NCI-H524 (cell line): ENCODE measurements at places on chromosomes 3 and 15.

GRCh38 chr3:197484204-197484901, 71.4 kb downstream of the BDH1 start:
- no peak for DNase-seq

DNA sequence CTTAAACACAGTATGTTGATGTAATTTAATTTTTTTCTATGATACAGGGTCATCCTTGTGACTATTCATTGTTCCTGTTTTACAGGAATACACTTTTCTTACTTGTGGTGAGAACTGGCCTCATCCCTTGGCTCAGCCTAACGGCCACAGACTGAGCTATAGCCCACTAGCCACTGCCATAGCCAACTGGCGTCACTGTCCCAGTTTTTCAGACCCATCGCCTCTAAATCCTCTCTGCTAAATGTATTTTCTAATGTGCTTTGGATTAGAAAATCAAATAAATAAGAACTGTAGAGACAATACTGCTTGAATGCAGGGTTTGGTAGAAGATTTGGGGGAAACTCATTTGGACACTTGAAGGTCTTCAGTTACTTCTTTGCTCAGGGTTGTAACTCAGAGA, 113.1 kb downstream of the TIGIT start:
- no peak for DNase-seq

DNA sequence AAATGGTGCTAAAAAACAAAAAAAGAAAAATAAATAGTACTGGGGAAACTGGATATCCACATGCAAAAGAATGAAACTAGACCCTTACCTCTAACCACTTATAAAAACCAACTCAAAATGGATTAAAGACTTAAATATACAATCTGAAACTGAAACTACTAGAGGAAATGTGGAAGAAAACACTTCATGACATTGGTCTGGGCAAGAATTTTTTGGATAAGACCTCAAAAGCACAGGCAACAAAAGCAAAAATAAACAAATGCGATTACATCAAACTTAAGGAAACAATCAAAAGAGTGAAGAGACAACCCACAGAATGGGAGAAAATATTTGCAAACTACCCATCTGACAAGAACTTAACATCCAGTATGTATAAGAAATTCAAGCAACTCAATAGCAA, 6.4 kb downstream of the IFT57 start:
- no peak for DNase-seq

GRCh38 chr3:15348246-15348645, 15.9 kb upstream of the SH3BP5 start:
- DNase-seq: no peak

DNA sequence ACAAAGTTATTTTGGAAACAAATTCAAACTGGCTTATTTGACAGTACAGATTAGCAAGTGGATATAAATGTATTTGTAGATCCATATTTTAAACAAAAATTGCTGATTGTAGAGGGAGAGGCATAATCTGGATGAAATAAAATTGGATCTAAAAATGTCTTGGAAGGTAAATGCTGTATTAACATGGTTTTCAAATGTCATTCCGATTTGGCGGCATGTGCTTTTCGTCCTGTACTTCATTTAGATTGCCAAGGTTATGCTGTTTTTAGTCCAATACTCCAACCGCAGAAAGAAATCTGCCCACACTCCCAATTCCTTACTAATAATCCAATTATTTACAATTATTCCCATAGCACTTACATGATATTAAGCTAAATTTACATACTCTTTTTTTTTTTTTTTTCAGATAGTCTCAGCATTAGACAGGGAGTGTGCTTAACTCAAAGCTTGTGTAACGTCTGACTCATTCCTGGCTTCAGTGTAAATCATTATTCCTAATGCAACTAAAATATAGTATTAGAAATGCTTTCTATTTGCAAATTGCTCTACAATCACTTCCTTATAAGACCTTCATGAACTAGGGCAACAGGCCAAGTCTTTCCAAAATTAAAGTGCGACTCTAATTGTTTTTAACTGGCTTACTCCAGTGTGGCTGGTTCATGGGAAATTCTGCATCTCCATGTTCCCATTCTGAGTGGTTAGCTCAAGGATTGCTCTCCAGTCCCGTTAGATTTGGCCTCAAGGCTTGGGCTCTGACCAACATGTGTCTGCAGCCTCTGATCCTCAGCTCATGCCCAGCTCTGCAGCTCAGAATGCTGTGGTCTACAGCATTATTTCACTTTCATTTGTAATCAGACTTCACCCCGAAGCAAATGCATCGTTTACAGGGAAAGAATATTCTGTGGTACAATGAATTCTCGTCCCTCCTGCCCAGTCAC, 103.9 kb downstream of the FBN1 start:
- DNase-seq: no peak

- no peak for DNase-seq
Measured at GRCh38 chr3:171622126-171622525, 161.9 kb upstream of the TNIK start.

DNA sequence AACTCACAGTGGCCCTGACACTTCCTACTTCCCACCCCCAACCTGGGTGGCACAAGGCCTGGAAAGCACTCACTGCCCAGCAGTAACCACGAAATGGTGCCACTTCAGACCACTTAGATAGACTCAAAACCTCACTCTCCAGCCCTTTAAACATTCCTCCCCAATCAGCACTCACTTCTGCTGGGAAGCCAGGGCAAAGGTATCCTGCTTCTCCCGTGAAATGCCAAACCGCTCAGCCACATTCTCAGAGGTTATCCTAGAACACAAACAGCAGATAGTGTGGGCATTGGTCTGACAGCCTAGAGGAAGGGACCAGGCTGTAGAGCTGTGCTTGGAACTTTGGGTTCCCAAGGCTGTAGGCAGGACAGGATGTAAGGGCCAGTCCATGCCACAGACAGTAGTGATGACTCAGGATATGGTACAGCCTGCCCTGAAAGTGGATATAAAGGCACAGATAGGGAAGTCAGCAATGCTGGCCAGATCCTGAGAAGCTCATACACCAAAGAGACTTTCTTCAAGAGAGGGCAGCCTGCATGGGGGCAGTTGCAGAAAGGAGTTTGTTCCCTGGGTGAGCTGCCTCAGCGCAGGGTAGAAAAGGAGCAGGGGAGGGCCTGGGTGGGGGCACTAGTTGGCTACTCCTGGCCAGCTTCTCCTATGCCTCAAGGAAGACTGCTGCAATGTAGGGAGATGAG, 9.2 kb downstream of the ACAA1 start:
- DNase-seq: no peak

- peak; percentile 88 for DNase-seq
Measured at GRCh38 chr3:85604641-85605040, 645.9 kb downstream of the CADM2 start.

DNA sequence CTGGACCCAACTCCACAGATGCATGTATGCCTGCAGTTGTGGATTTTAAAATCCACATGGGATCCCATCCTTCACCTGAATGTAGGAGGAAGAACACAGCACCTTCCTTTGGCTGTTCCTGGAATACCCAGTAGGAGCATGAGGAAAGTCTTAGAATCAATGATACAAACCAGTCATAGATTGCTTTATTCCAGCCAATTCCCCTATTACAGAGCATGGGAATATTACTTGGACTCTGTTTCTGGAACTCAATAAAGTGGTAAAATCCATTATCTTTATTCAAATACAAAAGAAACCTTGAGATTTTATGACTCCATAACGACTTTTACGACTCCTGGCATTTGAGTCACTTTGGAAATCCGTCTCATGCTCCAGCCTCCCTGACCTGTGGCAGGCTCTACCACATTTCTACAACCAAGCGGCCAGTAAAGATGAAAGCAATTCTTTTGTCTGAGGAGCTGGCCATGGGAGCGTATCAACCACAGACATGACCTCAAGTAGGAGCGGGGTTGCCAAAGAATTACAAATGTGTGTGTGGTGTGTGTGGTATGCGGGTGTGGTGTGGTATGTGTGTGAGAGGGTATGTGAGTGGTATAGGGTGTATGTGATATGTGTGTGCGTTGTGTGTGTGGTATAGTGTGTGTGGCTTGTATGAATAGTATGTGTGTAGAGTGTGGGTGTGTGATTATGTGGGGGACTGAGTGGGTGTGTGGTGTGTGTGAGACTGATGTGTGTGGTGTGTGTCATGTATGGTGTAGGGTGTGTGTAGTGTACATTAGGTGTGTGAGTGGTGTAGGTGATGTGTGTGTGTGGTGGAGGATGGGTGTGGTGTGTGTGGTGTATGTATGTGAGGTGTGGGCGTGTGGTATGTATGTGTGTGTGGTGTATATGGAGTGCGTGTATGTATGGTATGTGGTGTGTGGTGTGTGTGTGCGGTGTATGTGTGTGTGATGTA, 40.0 kb downstream of the ARRDC4 start:
- no peak for DNase-seq

DNA sequence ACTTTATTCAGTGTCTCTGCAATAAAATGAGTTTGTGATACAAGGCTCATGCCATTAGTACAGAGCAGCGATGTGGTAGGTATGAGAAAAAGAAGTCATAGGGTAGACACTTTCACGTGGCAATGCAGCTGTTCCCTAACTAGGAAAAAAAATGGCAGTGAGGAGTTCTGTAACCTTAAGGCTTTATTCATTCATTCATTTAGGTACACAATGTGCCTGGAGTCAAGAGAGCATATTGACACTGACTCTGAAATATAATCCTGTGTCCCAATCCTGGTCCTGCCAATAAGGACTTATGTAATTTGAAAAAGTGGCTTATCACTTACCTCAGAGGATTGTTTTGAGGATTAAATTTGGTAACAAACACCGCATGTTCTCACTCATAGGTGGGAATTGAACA, 173.0 kb upstream of the AZI2 start:
- peak; percentile 12 for DNase-seq

DNA sequence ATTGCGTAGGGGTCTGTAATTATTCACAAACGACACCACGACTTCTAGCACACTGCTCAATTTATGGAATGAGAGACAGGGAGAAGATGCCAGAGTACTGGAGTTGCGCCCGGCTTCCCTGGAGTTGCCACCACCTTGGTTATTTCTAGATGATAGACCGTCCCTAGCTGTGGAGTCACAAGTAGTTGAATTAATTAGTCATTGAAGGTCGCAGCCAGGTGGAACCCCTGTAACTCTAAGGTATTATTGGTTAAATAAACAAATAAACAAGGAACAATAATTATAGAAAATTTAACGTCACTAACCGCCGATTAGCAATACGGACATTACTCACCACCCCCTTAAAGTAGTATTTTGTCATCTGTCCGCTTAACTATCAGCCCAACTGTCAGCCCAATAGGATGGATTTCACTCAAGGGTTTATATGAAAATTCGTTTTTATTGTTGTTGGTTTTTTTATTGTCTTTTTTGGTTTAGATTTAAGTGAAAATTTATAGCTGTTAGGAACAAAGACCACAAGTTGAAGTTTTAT, 911 bp upstream of the AZI2 start:
- no peak for DNase-seq

- DNase-seq: no peak
Measured at GRCh38 chr3:10445561-10446175, 59.7 kb downstream of the ATP2B2 start.

GRCh38 chr3:29695643-29696198, 414.9 kb downstream of the RBMS3 start:
- DNase-seq: no peak
